Naive thymus-derived CD4-positive, alpha-beta T cell (primary cell): ENCODE measurements at places on chromosomes 12 and 14.

DNA sequence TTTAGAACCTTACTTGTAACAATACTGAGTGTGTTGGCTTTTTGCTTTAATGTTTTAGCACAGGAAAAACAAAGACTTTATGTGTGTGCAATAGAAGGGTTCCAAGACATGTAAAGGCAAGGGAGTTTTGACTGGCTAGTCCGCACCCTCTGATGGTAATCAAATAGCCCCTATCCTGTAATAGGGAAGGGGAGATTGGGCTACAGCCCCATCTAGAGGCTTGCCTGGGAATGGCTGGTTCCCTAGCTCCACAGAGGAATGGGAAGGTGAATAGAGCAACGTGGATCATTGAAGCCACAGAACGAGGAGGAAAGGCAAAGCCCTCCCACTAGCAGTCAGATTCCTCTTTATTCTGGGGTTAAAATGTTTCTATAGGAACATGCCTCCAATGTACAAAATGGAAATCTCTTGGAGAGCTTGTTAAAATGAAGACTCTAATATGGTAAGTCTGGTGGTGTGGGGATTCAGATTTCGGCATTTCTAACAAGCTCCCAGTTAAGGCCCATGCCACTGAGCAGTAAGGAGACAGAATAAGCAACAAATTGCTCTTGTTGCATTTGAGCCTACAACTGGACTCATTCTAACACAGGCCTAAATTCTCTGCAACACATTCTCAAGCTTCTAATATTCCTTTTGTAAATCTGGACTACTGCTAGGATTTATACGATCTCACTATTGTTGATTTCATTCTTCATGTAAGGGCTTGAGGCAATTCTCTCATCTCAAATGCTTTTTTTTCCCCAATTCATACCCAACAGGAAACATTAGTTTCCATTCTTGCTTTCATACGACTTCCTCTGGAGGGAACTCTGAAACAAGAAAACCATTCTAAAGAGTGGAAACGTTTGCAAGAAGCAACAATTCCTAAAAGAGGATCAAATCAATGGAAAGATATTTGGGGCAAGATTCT lies 57.1 kb downstream of the NIN start:
- peak; percentile 38 for DNase-seq

DNA sequence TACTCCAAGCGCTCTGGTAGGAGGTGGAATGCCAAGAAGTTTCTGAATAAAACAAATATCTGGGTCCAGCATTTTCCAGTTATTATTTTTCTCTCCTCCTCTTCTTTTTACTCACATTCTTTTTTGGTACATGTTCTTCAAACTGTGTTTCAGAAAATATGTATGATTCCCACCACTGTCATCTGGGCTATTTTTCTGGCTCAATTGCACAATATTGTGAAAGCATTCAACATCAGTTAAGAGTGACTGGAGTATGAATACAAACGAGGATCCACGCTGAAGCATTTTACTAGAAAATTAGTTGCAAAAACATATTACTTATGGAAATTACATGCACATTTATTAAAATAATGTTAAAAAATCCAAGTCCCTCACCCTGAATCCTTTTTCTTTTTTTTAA lies 61.5 kb downstream of the KCNMB4 start:
- DNase-seq = no peak

DNA sequence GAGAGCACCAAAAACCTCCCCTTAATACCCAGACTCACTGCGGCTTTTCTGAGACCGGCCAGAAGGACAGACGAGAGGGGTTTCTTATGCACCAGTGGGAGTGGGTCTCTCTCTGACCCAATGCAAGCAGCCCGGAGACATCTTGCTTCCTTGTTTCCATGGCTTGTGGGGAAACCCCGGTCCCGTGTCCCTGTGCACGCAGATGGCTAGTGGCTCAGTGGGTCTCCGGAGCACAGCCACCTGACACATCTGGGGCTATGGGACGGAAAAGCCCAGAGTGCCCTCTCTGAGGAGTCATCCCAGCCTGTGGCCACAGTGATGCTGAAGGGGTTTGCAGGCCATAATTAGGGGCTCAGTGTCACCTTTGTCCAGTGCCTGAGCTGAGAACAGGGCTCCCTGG lies 197.6 kb downstream of the PHETA1 start:
- DNase-seq = no peak

DNA sequence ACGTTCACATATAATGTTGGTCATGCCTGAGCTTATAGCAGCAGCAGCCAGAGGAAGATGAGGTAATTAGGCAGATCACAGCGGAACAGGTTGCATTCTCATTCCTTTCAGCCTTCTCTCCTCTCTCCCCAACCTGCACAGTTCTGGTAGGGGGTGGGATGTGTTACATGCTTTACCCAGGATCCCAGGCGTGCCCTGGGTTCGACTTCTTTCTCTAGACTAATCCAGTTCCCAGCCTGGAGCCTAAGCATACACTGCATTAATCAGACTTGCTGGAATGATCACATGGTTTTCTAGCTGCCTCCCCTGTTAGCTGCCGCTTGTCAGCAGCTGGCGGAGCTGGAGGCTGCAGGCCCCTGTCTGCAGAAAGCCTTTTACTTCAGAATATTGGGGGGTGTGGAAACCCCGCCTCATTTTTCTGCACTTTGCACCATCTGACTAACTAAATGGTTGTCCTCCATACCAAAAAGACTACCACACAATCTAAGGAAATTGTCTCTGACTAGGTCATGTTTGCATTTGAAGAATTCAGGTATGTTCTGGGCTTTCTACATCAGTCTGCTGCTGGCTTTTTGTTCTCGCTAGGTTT lies 46.0 kb upstream of the EVL start:
- no peak for DNase-seq

- no peak for DNase-seq
Measured at GRCh38 chr14:57153286-57153685, 115.4 kb downstream of the EXOC5 start.

DNA sequence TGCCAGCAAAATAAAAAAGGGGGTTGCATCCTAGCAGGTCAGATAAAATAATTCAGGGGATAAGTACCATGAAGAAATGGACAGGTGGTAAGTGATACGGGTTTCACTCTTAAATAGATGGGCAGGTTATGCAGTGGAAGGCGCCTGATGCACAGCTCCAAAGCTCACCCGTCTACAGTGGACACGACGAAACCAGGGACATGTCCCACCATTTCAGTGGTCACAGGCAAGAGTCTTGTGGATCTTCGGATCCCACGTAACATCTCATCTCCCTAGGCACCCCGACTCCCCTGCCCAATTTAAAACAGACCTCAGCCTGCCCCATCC lies 60.5 kb downstream of the DDX51 start:
- DNase-seq = no peak
